ENCODE measurements at places on chromosomes 5 and 9.

DNA sequence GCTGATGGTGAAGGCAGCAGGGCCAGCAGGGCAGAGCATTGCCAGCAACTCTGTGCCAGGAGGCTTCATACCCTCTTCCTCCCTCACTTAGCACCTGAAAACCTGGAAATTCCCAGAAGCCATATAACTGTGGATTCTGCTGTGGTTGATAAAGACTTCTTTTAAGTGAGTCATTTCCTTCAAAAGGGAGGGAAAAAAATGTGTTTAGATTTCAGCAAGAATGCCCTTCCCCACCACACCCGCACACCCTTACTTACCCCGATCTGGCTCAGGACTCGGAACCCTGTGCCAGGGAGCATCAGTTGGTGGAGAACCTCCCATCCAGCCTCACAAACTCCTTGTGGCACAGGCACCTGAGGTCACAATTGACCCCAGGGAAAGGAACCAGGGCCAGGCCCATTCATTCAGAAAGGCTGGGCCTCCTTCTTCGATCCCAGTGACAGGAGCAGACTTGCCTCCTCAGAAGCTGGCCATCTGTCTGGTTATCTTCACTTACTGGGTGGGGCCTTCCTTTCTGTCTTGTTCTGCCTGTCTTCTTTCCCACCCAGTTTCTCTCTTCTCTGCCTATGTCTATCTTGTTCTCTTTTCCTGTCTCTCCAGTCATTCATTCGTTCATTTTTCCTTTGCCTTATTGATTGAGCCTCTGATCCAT lies 62.6 kb downstream of the PLAC8L1 start:
- DNase-seq: no peak

GRCh38 chr9:82271106-82271561 lies 282.6 kb downstream of the SPATA31D1 start:
- DNase-seq: no peak

DNA sequence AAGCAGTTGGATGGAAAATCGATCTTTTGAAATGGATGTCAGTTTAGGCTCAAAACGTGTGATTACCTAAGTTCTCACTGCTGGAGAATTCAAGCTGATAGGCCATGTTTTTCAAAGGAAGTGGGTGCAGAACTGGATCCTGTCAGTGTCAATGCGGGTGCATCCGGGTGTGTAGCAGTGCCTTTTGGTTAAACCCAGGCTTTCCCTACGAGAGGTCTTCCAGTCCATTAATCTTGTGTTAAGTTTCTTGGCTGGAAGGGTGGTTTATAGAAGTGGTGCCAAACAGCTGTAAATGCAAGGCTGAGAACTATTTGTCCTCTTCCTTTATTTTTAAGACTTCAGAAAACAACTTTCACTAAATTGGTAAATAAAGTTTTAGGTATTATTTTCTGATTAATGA lies 71.9 kb downstream of the DAPK1 start:
- DNase-seq: no peak

GRCh38 chr9:134947265-134947955 lies 29.7 kb upstream of the FCN1 start:
- no peak for DNase-seq

DNA sequence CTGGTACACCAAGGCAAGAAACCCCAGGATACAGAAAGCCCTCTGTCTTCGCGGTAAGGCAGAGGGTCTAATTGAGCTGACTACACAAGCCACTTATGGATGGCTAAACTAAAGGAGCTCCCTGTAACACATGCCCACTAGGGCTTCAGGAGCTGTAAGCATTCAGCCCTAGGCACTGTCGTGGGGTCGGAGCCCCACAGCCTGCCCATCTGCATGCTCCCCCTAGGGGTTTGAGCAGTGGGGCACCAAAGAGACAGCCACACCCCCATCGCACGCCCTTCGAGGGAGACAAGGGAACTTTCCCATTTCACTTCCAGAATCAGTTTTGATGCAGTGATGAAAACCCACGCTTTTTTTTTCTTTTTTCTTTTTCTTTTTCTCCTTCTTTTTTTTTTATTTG lies 11.0 kb upstream of the MTMR12 start:
- no peak for DNase-seq

GRCh38 chr5:103582364-103582763 lies 19.8 kb upstream of the NUDT12 start:
- DNase-seq: no peak

All from stimulated activated CD4-positive, alpha-beta T cell treated with anti-CD3 and anti-CD28 coated beads, Interleukin-1b, Interleukin-23, amount 100 ng/mL, for 24 hours (primary cell).